ENCODE measurements at places on chromosomes 2 and 18.
A peak's percentile ranks its signal among the peaks of the same experiment; 100 is the strongest.

GRCh38 chr2:56021579-56021978, 98.0 kb upstream of the EFEMP1 start:
- DNase-seq: no peak

GRCh38 chr2:25831746-25832449, 46.4 kb downstream of the ASXL2 start:
- no peak for DNase-seq

DNA sequence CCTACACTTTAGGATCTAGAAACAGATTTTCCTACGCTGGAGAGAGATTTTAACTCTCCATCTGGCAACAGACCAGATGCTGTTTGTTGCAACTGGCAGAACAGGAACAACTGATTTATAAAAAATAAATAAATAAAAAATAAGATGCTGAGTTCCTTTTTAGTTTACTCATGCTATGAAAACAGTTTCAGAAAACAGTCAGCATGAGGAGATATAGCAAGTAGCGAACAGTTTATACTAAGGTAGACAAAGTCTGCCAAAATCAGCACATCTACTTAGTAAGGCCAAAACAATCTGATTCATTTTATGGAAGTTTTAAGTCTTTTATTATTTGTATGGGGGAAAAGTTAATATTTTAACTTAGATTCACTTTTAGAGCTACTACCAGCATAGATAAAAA, 974.0 kb upstream of the CNTNAP5 start:
- no peak for DNase-seq

DNA sequence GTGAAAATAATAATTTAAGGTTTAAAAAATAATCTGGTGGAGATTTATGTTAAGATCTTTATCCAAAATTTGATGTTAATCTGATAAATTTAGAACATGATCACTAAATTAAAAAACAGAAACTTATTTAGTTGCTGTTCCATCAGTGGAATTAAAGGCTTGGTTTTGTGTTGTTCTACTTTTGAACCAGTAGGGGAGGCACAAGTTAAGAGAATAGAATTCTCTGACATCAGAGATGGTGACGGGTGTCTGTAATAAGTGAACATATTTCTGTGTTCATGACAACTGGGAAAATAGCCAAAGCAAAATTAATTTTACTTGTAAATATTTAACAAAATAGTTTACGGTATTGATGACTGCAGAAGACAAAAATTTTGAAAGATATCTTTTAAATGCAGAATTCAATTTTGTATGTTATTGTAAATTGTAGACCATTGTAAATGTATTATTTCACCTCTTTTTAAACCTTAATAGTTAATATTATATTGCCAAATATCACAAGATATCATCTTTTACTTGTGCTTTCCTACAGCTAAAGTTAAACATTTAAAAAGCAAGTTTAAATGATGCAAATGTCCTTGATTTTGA, 106.0 kb downstream of the UBR3 start:
- DNase-seq: peak; percentile 12

- DNase-seq: no peak
Observed at GRCh38 chr2:25155401-25155800, 13.0 kb downstream of the POMC start.

All from skin of body (tissue), 3 donors.